CD4-positive, alpha-beta T cell treated with Interleukin-15 for 4 hours (primary cell): ENCODE measurements at places on chromosomes 3 and 15.
A peak's percentile ranks its signal among the peaks of the same experiment; 100 is the strongest.

DNA sequence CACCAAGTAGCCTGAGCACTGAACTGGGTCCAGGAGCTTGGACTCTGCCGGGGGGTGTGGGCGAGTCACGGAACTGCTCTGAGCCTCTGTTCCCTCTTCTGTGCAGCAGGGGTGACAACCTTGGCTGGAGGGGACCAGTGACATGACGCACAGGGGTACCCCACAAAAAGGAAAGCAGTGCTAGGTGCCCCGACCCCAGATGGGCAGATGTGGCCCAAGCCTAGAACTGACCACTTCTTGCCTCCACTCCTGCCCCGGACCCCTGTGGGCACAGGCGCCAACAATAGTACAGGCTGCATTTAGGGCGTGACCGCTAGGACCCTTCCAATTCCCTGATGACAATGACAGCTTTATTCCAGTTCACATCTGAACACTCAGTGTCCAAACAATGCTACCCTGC lies 255.9 kb upstream of the LYSMD4 start:
- DNase-seq: no peak

GRCh38 chr15:100253640-100254039 lies 88.1 kb downstream of the ADAMTS17 start:
- no peak for DNase-seq

DNA sequence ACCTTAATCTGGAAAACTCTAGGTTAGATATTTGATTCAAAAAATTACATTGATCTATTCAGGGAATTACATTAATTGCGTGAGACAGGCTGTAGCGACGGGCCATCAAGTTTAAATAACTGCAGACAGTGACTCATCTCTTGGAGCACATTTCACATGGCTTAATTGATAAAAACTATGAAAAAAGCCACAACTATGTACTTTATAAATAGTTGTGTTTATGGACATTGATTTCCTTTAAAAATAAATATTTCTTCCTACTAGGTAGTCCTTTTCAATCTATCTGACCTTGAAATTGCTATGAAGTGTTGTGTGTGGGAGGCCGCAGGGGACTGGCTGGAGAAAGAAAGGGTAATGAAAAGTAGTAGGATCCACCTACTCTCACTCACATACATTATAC lies 157.8 kb downstream of the IL1RAP start:
- DNase-seq: no peak

DNA sequence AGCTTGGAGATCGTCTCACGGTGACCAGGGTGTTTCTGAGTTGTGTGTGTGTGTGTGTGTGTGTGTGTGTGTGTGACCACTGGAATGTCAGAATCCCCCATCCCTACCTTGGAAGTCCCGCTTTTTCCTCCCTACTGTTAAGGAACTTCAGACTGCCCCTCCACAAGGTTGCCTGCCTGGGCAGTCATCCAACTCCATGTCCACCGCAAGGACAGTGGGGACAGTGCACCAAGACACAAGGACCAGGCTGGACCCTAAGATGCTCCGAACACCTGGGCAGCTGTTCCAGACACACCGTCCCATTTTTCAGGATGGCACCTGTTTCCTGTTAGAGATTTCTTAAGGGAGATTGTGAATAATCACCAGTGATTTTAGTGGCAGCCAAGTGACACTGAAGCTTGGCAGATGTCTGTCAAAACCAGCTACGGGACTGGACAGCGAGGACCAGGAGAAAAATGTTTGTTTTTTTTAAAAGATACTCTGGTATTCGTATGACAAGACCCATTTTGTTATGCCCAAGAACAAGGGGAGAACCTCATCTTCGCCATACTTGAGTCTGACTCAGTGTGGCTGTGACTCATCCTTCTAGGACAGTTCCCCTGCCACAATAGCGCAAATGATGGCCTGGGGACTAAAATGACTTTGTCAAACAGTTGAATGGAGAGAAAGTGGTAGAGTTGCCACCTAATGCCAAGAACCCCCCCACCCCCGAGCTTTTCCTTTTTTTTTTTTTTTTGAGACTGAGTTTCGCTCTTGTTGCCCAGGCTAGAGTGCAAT lies 15.5 kb downstream of the PAQR9 start:
- peak; percentile 17 for DNase-seq

DNA sequence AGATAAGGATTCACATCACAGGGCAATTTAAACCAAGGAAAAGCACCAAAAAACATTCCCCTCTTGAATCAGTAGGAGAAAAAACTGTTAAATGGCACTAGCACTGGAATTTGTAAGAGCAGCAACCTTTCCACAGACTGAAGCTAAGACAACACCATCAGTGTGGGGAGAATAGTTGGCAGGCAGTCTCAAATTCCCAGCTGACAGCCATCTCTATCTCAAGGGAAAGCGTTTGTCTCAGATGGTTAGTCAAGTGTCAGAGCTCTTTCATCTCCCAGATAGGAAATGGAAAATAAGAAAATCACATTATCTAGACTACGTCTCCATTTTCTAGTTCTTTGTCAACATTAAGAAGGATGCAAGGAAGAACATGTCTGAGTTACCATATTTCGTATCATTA lies 228.7 kb downstream of the WDR72 start:
- no peak for DNase-seq

DNA sequence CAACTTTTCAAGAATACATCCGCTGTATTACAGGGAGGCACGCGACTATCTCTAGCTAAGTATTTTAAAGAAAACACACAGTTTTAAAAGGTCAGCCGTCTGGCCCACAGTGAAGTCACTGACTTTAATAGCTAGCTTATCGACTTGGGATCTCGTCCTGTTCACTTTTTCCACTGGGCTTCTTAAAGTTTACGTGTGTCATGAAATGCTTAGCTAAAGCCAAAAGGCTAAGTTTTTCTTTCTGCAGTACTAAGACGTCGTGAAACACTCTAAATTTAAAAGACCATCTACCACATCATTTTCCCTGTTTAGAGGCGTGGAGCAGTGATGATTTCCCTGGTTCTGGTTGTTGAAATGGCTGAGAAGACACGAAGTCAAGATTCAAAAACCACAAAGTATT lies 27.1 kb downstream of the LRIG1 start:
- DNase-seq: peak; percentile 30

GRCh38 chr3:14487821-14488220 lies 52.3 kb downstream of the GRIP2 start:
- no peak for DNase-seq

- DNase-seq: no peak
Measured at GRCh38 chr3:60246361-60246760, 1004.9 kb downstream of the FHIT start.
